Cortex of kidney (tissue), 1 donor: ENCODE measurements at places on chromosomes 1 and 21.

DNA sequence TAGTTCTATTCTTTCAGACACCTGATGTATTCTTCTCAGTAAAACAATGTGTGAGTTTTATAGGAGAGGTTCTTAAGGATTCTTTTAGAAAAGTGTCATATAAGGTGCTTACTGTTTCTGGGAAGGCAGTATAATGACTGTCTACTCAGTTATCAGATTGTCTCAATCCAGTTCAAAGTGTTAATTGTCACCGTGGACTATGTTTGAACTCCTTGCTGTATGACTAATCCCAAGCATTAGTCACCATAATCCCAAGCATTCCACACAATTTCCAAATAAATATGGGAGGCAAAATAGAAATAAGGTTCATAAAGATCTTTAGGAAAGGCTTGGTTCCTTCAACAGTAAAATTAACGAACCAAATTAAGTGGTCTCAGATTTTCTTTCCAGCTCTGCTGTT is 342.1 kb upstream of the NR5A2 start:
- no peak for DNase-seq

DNA sequence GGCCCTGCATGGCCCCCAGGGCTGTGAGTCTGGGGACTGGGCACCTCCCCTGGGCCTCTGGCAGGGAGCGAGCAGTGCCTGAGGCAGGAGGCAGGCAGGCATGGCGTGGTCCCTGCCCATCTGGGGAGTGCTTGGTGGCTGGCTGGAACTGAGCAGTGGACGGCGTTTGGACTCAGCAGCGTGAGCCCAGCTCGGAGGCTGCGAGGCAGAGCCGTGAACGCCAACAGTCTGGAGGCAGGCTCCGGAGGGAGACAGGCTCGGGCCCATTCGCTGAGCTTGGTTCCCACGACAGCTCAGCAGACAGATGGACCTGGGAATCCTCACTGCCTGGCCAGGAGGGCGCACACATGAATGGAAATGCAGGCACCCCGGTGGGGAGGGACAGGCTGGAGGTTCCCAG is 160.7 kb upstream of the POU3F1 start:
- no peak for DNase-seq

DNA sequence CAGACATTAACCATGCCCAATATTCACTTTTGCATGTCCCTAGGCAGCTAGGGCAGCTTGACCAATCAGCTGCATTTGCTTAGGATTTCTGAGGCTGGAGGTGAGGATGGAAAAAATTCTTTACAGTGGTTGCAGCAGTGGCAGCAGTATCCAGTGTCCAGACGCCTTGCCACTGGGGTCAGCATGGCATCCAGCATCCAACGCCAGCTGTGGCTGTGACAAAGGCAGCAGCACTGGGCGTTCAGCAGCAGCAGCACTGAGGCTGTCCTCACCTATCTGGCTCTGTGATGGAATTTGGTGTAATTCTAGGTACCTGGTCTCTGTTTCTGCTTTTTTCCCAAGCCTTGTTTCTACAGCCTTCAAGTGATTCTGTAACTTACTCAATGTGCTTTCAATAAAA is 15.5 kb downstream of the RHBDL2 start:
- DNase-seq, result no peak

DNA sequence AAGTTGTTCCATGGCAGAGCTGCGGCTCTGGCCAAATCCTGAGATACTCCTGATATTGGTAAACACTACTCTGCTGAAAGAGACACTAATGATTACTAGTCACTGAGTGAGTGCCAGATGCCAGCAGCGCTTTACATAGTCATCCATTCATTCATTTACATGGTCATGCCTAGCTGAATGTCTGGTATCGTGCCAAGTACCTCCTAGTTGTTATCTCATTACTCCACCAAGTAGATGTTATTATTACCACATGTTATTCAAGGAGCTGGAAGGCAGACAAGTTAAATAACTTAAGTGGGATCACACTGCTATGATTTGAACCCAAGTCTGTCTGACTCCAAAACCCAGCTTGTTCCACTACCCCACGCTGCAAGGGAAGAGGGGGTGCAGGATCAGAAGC is 4.7 kb downstream of the OLFML2B start:
- no peak for DNase-seq

- no peak for DNase-seq
Measured at GRCh38 chr1:3062616-3063378, 6.2 kb upstream of the PRDM16 start.

- DNase-seq, result no peak
Measured at GRCh38 chr1:47415728-47416318, at the start of gene FOXE3. FOXE3 (plus strand) TSS chr1:47416285; CDS start chr1:47416316, 31 bp downstream.

DNA sequence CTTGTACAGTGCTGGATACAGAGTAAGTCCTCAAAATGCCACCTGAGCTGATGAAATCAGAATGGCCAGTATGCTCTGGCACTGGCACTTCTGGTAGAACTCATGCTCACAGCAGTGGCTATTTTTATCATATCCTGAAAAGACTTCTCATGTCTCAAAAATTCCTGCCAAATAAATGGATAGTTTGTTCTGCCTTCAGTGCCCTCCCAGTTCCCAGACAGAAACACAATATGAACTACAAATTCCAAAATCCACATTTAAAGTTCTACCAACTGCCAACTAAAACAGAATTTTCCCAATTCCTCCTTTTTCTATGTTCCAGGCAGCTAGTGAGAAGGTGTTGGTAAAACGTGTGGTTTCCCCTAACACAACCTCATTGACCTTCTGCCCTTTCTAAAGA is 51.4 kb upstream of the RGS1 start:
- no peak for DNase-seq

DNA sequence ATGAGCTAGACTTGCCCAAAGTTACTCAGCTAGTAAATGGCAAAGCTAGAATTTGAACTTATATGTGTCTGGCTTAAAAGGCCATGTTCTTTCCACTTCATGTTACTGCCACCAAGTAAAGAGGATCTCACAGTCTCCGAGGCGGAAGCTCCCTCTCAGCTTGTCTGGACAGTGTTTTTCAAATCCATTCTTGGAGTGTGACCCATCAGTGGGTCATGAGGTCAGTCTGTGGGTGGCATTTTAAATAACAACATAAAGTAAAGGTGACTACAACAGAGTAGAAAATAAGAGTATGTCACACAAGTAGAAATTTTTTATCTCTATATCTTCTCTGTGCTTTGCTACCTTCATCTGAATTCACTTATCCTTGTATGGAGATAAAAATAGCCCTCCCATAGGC is 3.2 kb upstream of the HMGB4 start:
- DNase-seq, result no peak

GRCh38 chr1:63203641-63204040 is 118.7 kb upstream of the FOXD3 start:
- no peak for DNase-seq

- no peak for DNase-seq
Measured at GRCh38 chr1:156074661-156075060, 7.6 kb downstream of the MEX3A start.

GRCh38 chr1:244012202-244012601 is 38.9 kb upstream of the ZBTB18 start:
- DNase-seq, result no peak

GRCh38 chr1:159867664-159868026 is 5.2 kb upstream of the VSIG8 start:
- DNase-seq, result no peak

DNA sequence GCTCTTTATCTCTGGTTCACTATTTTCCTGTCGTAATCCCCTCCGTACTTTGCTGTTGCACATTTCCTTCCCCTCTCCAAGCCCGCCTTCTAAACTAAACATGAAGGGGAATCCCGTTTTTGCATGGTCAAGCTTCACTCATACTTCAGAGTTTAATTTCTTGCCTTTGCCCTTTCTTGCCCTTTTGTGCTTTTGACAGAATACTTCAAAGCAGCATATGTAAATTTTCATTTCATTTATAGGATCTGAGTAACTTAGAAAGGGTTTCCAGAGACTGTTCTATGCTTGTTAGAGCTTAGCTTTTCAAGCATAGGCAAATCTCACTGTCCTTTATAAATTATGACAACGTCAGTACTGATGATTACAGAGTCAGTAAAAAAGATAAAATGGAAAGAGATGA is 27.7 kb downstream of the SPATA45 start:
- no peak for DNase-seq

GRCh38 chr1:5598824-5599395 is 393.3 kb downstream of the NPHP4 start:
- no peak for DNase-seq

DNA sequence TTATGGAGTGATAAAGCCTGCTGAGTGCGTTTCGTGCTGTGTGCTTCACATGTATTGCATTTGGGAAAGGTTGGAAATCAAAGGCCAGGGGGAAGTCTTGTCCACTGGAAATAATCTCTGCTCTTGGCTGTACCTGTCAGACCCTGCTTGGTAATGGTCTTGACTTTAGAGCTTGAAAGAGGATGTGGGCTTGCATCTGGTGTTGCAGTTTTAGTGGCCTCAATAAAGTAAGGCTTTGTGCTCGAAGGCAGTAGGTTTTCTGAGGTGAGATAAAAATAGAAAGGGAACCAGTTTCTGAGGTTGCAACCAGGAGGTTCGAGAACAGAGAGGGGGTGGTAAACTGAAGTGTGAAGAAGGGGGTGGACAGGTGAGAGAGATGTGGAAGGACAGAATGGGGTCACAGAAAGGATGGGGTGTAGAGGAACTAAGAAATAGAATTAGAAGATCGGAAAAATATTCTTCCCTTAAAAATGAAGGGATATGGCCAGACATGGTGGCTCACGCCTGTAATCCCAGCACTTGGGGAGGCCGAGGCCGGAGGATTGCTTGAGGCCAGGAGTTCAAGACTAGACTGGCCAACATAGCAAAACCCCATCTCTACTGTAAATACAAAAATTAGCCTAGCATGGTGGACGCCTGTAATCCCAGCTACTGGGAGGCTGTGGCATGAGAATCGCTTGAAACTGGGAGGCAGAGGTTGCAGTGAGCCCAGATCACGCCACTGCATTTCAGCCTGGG is 1.5 kb downstream of the S100PBP start:
- DNase-seq, result no peak

DNA sequence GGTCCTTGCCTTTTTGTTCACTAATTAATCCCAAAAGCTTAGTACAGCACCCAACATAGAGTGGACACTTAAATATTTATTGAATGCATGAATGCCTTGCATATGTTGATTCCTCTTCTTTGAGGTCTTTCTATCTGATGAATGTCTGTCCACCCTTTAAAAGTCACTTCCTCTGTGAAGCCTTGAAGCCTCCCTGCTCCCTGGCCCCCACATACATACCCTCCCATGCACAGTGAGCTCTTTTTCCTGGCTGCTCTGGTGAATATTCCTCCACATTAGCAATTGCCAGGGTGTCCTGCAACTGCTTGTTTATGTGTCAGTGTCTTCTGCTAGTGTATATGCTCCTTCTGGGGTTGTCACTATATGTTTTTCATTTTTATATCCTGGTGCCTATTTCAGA is 8.2 kb upstream of the FAM78B start:
- no peak for DNase-seq

- no peak for DNase-seq
Measured at GRCh38 chr21:31905503-31906451, 33.0 kb downstream of the HUNK start.

- DNase-seq, result no peak
Measured at GRCh38 chr1:54653036-54653435, 11.4 kb downstream of the MROH7 start.

GRCh38 chr1:205711105-205712048 is 31.1 kb upstream of the SLC45A3 start:
- DNase-seq, result no peak

DNA sequence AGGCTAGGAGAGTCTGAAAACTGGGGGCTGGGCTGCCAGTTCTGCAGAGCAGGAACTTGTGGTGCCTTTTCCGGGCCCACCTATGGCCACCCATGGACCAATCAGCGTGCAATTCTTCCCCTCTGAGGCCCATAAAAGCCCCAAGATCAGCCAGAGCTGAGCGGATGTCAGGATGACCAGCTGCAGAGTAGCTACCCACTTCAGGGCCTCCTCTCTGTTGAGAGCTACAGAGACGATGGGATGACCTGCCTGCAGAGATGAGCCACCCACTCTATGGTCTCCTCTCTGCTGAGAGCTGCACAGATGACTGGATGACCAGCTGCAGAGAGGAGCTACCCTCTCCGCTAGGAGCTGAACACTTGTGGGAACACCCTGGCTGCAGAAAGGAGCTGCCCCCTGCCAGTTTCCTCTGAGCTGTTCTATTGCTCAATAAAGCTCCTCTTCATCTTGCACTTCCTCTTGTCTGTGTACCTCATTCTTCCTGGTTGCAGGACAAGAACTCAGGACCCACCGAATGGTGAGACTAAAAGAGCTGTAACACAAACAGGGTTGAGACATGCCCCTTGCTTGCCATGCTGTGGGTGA is 12.8 kb upstream of the AADACL4 start:
- no peak for DNase-seq

- no peak for DNase-seq
Measured at GRCh38 chr1:2136386-2137235, 58.0 kb downstream of the FAAP20 start.

- no peak for DNase-seq
Measured at GRCh38 chr1:196667131-196667530, 15.3 kb downstream of the CFH start.

DNA sequence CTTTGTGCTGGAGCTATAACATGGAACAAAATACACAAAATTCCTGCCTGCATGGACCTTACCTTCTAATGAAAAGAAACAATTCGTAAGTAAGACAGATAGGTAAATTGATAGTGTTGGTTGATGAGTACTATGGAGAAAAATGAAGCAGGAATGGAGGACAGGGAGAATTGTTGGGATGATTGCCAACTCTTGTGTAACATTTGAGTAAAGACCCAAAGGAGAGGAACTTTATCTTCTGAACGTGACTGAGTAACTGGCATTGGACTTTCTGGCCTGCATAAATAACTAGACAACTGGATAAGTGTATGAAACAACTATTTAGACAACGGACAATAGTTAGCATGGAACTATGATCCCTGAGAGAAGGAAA is 6.8 kb upstream of the EFCAB14 start:
- DNase-seq, result no peak

DNA sequence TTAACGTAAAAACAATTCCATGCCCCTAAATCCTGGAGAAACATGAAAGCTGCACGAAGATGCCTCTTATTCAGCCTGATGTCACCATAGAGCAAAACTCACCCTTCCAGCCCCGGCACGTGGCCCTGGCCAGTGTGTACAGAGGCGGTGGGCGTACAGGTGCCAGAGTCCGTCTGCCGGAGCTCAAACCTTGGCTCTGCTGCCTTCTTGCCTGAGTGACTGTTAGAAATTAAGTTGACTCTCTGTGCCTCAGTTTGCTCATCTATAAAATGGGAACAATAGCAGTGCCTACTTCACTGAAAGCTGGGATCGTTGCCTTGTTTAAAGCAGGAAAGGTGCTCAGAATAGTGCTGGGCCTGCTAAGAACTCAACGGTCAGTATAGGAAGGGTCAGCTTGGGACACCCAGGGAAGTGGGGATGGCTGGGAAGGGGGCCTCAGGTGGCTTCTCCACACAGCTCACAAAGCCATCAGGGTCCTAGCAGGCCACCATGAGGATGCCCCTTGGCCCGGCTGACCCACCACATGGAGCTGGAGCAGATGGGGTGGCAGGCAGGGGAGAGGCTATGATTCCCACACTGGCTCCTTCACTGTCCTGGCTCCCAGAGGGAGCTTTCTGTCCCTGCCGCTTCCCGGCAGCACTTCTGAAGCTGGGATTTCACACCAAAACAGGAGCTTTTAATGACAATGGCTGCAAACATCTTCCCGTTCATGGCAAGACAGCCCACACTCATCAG is 237.2 kb downstream of the NPHP4 start:
- no peak for DNase-seq
